Foreskin fibroblast (primary cell): ENCODE measurements at places on chromosomes 4 and X.
A peak's percentile ranks its signal among the peaks of the same experiment; 100 is the strongest.

GRCh38 chr4:110628663-110629213 is 5.9 kb upstream of the PITX2 start:
- DNase-seq, result no peak

GRCh38 chr4:123386609-123387008 is 10.0 kb upstream of the SPRY1 start:
- peak; percentile 18 for DNase-seq

- DNase-seq, result no peak
Measured at GRCh38 chr4:55681430-55681829, 45.3 kb upstream of the NMU start.

GRCh38 chr4:174318829-174319764 is 35.4 kb downstream of the CEP44 start:
- DNase-seq, result peak; percentile 16

- no peak for DNase-seq
Measured at GRCh38 chr4:84224522-84224921, 274.6 kb downstream of the NKX6-1 start.

GRCh38 chr4:184401397-184402171 is 72.8 kb downstream of the IRF2 start:
- no peak for DNase-seq

DNA sequence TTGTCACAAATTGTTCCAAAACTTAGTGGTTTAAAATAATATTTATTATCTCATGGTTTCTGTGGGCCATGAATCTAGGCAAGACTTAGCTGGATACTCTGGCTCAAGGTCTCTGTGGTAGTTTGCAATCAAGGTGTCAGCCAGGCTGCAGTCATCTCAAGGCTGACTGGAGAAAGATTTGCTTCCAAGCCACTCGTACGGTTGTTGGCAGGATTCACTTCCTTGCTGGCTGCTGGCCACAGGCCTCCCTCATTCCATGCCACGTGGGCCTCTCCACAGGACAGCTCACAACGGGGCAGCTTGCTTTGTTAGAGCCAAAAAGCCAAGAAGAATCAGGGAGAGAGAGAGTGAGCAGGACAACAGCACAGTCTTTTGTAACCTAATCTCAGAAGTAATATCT is 101.4 kb downstream of the WWC2 start:
- peak; percentile 91 for DNase-seq

DNA sequence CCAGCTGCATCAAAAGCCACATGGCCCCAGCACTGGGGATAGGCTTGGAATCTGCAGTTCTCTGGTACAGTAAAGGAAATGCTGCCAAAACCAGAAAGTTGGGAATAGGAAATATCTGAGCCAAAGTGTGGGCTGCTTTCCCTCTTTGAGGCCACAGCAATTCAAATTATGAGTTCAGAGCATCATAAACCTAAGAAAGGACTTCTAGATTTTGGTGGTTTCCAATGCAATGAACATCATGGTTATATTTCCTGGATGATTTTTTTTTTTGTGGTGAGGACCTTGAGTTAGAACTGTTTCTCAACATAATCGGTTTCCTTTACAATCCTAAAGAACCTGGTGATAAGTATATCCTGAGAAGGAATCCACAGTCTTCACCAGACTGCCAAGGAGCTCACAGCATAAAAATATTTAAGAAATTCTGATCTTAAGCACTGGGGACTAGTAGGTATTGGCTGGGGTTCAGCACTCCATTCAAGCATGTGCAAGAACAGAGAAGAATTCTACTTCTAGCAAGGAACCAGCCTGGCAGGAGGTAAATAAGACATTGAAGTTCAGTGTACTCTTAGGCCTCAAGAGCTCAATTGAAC is 29.8 kb upstream of the ARHGAP24 start:
- no peak for DNase-seq

GRCh38 chr4:37879365-37879764 is 11.5 kb upstream of the TBC1D1 start:
- DNase-seq, result no peak

DNA sequence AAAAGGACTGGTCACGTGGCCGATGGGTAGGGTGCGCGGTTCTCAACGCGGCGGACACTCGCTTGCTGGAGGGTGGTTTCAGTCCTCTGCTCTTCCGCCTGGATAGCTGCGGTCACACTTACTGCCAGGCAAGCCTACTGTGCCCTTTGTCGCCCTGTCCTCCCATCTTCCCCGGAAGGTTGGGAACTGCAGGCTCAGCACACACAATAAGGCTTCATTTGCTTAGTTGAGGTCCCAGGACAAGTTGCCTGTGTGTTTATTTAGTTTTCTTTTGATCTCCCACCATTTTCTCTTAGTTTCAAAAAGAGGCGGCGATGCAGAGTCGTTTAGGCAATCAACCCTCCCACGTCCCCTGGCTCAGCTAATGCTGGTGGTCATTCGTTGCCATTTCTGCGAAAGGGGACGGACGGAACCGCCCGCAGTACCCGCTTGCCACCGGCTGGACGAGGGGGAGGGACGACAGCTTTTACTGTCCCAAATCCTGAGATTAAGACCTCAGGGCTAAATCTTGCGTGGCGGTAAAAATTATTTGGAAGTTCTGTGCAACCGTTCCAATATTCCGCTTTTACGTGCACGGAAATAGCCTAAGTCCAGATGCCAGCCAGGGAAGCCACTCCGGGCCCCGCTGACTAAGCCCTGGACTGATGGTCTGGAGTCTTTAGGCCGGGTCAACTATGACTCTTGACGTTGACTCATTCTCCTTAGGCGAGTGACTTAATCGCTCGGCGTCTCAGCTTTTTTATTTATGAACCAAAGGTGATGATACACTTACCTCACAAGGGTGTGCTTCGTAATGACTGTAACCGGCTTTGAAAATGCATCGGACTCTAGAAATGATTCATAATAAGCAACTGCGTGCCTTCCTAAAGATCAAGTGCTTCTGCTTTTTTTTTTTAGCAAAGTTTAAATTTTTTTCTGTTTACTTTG is 671 bp upstream of the EIF4E start:
- peak; percentile 98 for DNase-seq

GRCh38 chr4:32135642-32136041 is 1415.5 kb downstream of the PCDH7 start:
- peak; percentile 39 for DNase-seq
